ENCODE measurements at places on chromosomes 4 and X.

GRCh38 chrX:151789179-151789800, 54.7 kb downstream of the CNGA2 start:
- no peak for DNase-seq

- DNase-seq, result no peak
These were observed 26.2 kb upstream of the RHOH start for GRCh38 chr4:40170588-40170987.

DNA sequence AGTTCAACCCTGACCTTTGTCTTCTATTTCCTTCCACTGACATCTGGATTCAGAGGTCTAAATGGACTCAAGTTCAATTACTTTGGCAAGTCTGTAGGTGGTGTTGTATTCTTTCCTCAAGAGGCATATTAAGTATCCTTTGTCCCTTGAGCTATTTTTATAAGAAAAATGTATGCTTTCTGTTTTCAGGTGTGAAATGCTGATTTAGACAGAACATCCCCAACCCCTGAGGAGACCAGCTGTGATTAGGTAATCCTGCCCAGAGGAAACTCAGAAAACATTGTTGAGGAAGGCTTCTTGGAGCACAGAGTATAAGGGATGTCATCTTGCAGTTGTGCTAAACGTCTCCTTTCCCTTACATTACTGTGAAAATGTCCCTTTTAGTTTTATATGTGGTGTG, 46.6 kb upstream of the EGFL6 start:
- DNase-seq, result no peak

GRCh38 chrX:39167791-39168190, 366.5 kb downstream of the MID1IP1 start:
- no peak for DNase-seq

GRCh38 chr4:108372681-108373080, 203.9 kb upstream of the LEF1 start:
- no peak for DNase-seq

- no peak for DNase-seq
These were observed 33.8 kb downstream of the NDP start for GRCh38 chrX:43939187-43939926.

- DNase-seq, result no peak
These were observed 1512.2 kb downstream of the C4orf33 start for GRCh38 chr4:130608121-130608520.

DNA sequence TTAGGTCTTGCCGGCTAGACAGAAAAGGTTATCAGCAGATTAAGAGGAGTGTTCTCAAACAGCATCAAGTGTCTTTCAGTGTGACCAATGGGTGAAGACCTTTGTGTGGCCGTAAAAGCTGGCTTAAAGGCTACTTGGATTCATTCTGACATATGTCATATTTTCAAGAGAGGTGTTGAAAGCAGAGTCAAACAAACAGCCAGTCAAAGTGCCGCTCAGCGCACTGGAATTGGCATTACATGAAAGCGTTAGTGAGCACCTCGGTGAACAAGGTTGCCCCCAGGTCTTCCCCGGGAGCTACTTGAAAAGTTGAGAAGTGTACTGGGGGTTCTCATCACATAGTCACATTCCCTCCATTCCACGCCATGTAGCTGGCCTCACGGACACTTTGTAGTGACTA, 148.9 kb downstream of the SOX3 start:
- no peak for DNase-seq

DNA sequence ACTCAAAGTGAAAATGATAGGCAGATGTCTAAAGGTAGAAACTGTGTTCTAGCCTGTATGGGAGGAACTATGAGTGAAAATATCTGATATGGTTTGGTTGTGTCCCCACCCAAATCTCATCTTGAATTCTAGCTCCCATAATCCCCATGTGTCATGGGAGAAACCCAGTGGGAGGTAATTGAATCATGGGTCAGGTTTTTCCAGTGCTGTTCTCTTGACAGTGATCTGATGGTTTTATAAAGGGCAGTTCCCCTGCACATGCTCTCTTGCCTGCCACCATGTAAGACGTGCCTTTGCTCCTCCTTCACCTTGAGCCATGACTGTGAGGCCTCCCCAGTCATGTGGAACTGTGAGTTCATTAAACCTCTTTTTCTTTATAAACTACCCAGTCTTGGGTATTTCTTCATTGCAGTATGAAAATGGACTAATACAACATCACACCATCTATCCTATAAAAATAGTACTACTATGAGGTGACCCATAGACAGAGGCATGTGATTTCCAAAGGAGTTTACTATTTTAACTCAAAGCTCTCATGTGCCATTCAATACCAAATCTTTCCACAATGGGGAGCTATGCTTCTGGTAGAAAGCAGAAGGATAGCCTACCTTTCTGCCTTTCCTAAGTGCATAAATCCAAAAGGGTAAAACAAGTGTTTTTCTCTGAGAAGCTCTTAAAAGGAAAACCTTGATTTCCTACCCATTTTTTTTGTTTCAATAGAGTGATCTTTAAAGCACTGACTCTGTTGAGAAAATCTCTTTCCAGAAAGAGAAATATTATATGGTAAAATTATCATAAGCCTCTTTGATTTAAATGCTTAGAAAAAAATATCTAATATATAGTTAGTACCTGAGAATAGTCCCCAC, 38.8 kb downstream of the SEC31A start:
- no peak for DNase-seq

DNA sequence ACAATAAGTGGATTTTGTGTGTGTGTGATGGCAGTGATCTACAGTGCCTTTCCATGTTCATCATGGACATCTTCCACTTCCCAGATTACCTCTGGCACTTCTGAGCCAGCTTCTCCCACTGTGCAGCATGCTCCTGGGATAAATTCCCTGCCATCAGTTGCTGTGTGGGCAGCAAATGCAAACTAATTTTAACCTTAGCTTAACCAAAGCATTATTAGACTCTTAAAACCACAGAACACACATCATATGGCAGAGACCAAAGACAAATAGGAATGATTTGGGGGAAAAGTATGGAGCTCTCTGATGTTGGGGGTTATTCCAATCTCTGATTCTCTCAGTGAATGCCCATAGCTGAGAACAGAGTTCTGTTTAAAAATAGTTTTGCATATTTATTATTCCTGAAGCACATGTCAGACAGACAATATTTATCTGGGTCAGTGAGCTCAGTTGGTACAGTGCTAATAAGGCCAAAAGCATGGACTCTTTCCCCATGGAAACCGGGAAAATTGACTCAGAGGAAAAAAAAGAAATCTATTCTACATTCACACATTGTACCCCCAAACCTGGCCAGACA, 567.4 kb downstream of the IQCM start:
- no peak for DNase-seq

DNA sequence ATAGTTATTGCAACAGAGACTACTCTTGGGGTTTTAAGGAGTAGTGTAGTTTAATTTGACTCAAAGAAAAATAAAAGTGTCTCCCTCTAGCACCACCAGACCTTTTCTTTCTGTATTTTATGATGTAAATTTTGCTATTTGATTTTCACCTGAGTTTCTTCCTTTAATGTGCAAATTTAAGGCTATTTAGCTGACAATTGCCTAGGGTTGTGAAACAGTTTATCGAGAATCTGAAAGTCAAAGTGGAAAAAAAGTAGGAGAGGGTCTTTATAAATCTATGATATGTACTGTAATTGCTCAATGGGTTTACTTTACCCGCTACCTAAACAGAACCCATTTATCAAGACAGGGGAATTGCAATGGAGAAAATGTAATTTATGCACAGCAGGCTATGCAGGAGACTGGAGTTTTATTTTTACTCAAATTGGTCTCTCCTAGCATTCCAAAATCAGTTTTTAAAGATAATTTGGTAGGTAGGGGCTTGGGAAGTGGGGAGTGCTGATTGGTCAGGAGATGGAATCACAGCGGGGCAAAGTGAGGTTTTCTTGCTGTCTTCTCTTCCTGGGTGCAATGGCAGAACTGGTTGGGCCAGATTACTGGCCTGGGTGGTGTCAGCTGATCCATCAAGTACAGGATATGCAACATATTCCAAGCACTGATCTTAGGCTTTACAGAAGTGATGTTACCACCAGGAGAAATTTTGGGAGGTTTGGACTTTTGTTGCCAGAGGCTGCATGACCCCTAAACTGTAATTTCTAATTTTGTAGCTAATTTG, 228.6 kb upstream of the TACR3 start:
- DNase-seq, result no peak

DNA sequence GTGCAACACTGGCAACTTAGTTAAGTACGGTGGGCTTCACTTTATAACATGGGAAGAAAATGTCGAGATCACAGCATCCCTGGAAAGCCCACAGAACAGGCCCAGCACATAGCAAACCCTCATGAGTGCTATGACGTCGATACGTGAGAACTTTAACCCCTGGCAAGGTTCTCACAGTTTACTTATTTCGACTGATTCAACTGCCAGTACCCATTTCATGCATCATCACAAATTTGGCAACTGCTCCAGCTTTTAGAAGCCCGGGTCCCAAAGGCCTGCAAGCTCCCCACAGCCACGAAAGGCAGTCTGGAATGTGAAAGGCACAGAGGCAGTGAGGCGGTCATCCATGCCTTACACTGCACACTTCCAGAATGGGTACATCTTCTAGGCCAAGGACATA, 41.2 kb downstream of the RELL1 start:
- no peak for DNase-seq

GRCh38 chr4:150216726-150217125, 138.5 kb downstream of the DCLK2 start:
- DNase-seq, result no peak

GRCh38 chr4:138030375-138030774, 211.8 kb downstream of the SLC7A11 start:
- no peak for DNase-seq

- DNase-seq, result no peak
These were observed 64.1 kb upstream of the PDGFRA start for GRCh38 chr4:54165011-54165410.

- DNase-seq, result no peak
These were observed 1382.7 kb downstream of the PCDH7 start for GRCh38 chr4:32102896-32103295.

DNA sequence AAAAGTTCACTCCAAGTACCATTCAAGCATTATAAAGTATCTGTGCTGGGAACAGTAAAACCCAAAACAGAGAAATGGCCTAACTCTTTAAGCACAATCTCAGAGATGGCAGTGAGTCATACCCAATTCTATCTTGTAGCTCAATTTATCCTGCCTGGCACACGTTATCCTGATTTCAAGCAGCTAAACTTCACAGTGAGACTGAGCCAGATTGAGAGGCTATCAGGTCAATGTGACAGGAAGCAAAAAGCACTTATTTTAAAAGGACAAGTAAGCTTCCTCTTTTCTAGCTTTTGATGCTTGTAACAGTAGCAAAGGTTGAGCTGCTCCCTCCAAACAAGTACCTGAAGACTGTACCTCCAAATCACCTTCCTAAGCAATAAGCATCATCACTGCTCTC, 324.9 kb downstream of the NAF1 start:
- no peak for DNase-seq

- DNase-seq, result no peak
These were observed 27.8 kb upstream of the PSAPL1 start for GRCh38 chr4:7462509-7462971.

GRCh38 chrX:14064626-14065432, 35.1 kb upstream of the GEMIN8 start:
- DNase-seq, result no peak

DNA sequence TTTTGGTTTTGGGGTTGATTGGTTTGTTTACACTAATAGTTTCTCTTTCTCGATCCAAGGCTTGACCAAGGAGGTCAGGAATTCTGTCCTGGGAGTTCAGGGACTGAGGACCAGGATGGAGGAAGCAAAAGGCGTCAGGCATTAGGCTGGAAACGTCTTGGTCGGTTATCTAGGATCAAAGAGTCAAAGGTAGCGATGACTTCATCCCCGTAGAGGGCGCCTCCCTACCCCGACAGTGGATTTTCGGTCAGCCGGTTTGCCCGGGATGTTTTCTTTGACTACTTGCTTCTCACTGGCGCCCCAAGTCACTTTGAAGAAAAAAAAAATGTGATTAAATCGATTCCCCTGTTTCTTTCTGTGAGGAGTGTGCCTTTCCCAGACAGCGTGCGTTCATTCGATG, 980 bp upstream of the FHDC1 start:
- DNase-seq, result no peak

GRCh38 chrX:97563531-97564133, 679.9 kb downstream of the RPA4 start:
- peak; percentile 3 for DNase-seq

DNA sequence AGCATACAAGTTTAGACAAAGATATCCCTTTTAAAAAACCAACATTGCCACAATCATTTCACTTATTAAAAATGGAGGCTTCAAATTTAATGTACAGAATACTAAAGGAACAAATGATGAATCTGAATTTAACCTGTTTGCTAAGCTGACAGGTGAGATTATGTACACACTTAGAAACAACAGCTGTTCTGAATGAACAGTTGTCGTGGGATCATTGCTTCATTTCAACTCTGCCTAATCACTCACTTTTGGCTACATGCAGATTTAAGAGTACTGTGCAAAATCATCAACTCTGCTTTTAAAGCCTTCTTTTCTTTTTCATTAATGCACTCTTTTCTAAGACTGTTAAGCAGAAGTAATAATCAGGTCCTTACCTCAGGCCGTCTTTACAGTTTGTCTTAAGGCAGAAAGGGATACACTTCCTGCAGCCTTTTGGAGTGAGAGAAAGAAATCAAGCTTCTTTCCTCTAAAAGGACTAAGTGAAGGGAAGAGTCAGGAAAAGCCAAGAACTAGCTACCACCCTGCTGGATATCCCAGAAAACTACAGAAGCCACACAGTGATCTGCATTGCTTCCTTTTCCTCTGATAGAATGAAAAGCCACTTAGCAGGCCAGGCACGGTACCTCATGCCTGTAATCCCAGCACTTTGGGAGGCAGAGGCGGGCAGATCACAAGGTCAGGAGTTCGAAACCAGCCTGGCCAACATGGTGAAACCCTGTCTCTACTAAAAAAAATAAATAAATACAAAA, 54.7 kb upstream of the NPNT start:
- DNase-seq, result no peak

GRCh38 chr4:133920236-133920635, 281.4 kb downstream of the PABPC4L start:
- DNase-seq, result no peak

DNA sequence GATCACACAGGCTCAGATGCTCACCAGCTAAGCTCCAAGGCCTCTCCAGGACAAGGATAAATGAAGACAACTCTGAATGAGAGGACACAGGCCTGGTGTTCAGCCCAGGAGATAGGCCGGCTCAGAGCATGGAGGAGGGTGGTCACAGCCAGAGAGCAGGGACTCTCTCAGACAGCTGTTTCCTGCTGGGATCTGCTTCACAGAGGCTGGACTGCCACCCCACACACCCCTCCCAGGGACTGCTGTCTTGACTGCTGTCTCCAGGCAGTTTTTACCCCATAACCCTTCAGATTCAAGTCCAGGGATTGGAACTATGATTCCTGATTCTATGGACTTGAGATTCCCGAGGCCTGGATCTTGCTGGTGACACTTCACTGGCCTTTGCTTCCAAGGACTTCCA, 89.0 kb downstream of the SMIM20 start:
- DNase-seq, result no peak

- no peak for DNase-seq
These were observed 222.7 kb downstream of the DACH2 start for GRCh38 chrX:86370927-86371326.
